ENCODE measurements at places on chromosomes 2 and 18.

GRCh38 chr18:25896956-25897355 lies 193.5 kb downstream of the SS18 start:
- peak; percentile 38 for DNase-seq

GRCh38 chr2:229780856-229781773 lies 66.8 kb upstream of the DNER start:
- peak; percentile 39 for DNase-seq

GRCh38 chr2:23926290-23926749 lies 603 bp downstream of the ATAD2B start:
- no peak for DNase-seq

- DNase-seq: no peak
Measured at GRCh38 chr2:105396254-105397024, 2.4 kb downstream of the FHL2 start.

GRCh38 chr2:25617948-25618646 lies 55.3 kb downstream of the DTNB start:
- DNase-seq: peak; percentile 38

DNA sequence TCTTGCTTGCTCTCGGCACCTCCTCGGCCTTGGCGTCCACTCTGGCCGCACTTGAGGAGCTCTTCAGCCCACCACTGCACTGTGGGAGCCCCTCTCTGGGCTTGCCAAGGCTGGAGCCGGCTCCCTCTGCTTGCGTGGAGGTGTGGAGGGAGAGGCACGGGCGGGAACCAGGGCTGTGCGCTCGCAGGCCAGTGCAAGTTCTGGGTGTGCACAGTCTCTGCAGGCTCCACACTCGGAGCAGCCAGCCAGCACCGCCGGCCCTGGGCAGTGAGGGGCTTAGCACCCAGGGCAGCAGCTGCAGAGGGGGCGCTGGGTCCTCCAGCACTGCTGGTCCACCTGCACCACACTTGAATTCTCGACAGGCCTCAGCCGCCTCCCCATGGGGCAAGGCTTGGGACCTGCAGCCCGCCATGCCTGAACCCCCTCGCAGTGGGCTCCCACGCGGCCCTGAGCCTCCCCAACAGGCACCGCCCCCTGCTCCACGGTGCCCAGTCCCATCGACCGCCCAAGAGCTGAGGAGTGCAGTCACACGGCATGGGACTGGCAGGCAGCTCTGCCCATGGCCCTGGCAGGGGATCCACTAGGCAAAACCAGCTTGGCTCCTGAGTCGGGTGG lies 411.2 kb upstream of the CHAC2 start:
- no peak for DNase-seq

GRCh38 chr2:46518861-46519260 lies 39.5 kb downstream of the TMEM247 start:
- DNase-seq: no peak

- DNase-seq: no peak
Measured at GRCh38 chr2:88334418-88334817, 118.1 kb downstream of the FOXI3 start.

Data from NCI-H2081 (cell line).